ENCODE measurements at places on chromosomes 4 and X. TPM values are rescaled to one million over a fixed set of nuclear protein-coding genes. Genes with fewer than 3 reads are reported as not detected.

Gene FSTL5
- total RNA-seq, result not detected

Gene CLDN34
- not detected for total RNA-seq

Gene ARHGAP6
- not detected for total RNA-seq

DNA sequence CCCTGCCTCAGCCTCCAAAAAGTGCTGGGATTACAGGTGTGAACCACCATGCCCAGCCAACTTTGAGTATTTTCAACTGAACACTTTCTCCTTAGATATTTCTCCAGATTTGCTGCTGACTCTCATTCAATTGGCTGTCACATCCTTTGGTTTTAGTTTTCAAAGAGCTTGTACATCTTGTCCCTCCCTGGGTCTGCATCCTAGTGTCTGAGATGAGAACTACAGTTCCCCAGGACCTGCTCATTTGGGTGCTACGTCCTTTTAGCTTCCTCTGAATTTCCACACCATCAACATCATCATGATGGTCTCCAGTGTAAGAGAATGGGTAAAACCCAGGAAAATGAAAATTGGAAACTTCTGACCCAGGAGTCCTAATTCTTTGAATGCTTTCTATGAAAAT lies 312.9 kb downstream of the NLGN4X start:
- DNase-seq, result no peak

DNA sequence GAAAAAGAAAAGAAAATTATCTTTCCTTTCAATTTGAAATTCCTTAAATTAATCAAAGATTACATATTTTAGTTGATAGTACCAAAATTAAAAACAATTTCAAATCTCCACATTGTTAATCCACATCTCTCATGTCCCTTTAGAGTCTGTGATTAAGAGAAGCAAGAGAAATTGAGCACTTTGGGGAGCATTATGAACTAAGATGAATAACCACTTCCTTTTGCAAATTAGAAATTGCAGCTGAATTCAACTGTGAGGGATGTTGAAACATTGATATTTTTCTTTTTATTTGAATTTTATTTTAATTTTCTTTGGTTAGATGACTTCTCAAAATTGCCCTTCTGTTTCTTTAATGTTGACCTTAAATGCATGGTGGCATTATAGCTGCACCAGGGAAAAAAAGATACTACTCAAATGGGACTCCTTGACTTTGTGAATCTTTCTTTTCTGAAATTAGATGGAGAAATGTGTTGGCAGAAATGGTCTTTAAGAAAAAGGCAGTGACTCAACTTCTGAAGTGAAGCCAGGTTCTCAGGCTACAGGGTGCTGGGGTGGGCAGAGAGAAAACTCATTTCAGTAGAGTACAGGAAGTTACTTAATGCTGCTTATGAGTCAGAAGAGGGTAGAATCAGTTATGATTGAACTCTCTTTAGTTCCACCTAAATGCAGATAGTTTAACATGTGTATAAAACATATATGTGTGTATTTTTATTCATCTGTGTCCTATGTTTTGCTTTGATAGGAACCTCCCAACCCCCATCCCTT lies 92.0 kb upstream of the TNIP3 start:
- DNase-seq, result peak; percentile 61

GRCh38 chr4:53424280-53424679 lies 46.8 kb downstream of the FIP1L1 start:
- no peak for DNase-seq

GRCh38 chr4:185033950-185034349 lies 15.7 kb downstream of the HELT start:
- no peak for DNase-seq

DNA sequence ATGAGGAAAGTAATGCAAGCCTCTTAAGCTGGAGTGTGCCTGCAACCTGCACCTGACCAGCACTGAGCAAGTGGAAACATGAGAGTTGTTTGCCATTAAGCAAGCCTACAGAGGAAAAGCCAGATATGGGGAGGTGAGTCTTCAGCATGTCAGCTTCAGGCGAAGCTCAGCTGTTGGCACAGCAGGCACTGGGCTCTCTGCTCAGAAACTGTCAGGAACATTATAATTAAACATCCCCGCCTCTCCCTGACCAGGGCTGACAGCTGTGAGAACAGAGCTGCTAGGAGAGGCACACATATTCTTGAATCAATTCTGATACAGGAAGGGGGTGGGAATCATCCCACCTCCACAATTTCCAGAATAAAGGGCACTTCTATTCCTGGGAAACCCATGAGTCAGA lies 19.0 kb upstream of the DCX start:
- no peak for DNase-seq

DNA sequence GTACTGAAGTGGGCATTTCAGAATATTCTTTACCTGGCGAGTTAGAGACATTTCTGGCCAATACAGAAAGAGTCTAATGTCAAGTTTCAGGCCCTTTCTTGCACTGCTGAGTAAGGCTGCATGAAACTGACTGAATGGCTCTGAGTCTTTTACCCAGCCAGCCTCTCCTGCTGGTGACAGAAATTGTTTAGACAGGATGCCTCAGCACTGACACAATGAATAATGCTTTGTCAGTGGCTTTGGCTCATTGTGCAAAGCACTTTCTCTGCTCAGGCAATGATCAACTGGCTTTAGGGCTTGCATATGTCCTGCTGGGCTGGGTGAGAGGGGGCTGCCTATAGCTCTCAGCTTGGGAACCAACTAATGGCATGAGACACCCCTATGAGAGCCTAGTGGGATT lies 45.5 kb downstream of the CLNK start:
- DNase-seq, result no peak

- no peak for DNase-seq
These were observed 83.5 kb upstream of the RAPGEF2 start for GRCh38 chr4:159019356-159019755.

DNA sequence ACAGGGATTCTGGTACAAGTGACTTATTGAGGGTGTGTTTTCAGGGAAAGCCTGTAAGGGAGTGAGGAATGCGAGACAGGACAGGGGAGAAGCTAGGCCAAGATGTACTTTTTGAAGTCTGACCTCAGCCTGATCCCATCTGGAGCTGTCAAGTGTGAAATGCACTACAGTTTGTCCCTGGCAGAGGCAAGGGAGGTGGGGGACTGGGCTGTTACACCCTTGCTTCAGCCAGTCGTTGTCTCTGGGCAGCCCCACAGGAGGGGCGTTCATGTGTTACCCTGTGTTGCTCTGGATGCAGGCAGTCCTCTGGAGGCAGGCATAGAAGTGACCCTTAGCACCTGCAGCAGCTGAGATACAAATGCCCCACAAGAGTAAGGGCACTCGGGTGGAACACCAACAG lies 25.8 kb downstream of the PPEF1 start:
- DNase-seq, result no peak

DNA sequence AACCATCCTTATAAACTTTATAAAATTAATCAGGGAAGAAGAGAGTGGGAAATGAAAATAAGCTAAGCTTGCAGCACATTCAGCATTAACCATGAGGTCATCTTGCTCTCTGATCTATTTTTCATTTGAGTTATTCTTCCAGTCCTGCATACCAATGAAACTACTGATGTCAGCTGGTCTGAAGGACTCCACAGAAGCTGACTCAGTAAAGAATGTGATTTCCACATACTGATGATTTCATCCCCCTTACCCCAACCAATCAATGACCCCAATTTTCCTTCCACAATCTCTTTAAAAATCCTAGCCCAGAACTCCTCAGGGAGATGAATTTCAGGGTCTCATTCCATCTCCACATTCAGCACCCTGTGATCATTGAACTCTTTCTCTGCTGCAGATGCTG lies 18.8 kb upstream of the DSPP start:
- DNase-seq, result no peak
